ENCODE measurements at places on chromosomes 1 and 21.
A peak's percentile ranks its signal among the peaks of the same experiment; 100 is the strongest.

DNA sequence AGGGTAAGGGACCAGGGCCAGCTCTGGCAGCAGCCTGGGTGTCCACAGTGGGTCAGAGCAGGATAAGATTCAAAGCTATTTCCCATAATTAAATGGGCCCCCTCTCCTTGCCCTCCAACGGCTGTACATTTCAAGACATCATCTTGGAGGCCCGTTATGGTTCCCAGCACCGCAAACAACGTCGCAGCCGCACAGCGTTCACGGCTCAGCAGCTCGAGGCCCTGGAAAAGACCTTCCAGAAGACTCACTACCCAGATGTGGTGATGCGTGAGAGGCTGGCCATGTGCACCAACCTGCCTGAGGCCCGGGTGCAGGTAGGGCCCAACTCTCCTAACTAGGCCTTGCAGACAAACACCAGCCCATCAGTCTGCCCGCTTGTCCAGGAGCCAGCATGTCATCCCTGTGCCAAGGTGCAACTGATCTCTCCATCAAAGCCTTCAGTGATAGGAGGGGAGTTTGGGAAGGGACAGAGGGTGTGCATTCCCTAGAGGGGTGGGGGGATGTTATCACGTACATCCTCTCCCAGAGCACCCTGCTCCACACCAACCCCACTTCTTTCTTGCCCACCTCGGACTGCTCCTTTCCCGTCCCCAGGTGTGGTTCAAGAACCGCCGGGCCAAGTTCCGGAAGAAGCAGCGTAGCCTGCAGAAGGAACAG lies 20.8 kb downstream of the DMBX1 start:
- no peak for DNase-seq

GRCh38 chr1:175130649-175131045 lies 61.9 kb downstream of the KIAA0040 start:
- no peak for DNase-seq

DNA sequence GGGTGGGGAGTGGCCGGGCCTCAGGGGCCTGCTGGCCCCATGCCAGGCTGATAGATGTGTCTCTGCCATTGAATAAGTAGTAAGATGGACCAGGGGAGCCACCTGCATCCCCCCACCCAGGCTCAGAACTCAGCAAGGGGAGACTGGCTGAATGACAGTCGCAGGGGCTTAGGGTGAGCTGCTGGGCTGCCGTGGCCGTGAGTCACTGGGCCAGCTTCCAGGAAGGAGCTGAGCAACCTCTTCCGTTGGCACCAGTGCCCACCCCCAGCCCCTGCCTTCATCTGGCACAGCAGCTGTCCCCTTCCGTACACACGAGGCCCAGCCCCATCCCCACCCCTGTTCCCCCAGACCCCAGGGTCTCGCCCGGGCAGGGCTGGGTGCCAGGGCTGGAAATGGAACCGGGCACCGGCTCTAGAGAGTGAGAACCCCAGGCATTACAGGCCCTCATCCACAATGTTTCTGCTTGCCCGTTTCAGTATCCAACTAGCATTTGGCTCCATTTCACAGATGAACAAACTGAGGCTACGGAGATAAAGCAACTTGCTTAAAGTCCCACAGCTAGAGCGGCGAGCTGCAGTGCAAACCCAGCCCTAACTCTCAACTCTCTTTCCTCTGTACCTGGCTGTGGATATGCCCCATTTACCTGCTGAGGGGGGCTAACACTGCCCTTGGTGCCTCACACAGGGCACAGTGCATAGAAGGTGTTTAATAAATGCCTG lies 10.2 kb downstream of the WNT4 start:
- peak; percentile 45 for DNase-seq

DNA sequence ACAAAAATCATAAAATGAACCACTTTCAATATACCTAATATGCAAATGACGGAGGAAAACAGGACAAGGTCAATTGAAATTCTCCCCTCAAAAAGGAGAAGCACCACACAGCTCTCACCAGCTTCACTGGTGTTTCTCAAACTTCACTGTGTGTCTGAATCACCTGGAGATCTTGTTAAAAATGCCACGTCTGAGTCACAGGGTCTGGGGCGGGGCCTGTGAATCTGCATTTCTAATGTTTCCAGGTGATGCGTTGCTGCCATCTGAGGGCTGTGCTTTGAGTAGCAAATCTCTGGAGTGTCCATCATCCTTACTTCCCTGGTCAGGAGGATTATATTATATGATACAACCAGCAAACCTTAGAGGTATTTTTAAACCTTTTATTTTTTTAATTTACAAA lies 9.0 kb downstream of the CLDN19 start:
- no peak for DNase-seq

- DNase-seq = peak; percentile 42
These were observed 275.5 kb upstream of the FMN2 start for GRCh38 chr1:239816081-239816782.

GRCh38 chr1:69459244-69459643 lies 108.5 kb upstream of the LRRC7 start:
- no peak for DNase-seq

DNA sequence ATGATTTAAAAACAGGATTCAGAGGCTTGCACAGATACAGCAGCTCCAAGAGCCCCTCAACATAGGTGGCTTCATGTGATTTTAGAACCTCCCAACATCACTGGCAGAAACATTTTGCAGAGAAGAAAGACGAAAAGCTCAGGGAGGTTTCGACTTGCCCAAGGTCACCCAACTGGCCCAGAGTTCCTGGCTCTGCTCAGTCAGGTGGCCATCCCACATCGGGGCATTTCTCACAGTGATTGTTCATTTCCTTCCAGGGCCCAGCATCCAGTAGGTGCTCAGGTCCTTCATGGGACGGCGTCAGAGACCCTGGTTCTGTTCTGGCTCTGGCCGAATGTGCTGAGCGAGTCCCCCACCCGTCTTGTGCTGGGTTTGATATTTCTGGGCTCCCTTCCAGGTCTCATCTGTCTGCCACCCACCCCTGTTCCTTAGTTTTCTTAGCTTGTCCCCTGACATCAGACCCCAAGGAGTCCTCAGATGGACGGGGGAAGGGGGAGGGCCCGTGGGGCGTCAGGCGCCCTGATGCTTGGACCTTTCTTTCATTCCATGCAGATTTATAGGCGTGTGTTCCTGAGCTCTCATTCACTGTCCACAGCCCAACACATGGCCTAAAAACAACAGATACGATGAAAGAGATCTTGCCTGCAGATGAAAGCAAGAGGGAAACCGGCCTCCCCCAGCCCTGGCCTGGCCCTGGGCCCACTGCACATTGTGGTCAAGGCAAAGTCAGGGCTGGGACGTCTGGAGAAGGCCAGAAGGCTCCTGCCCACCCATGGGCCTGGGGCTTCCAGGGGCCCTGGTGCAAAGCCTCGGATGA lies 123.1 kb upstream of the ZBTB40 start:
- DNase-seq = no peak

DNA sequence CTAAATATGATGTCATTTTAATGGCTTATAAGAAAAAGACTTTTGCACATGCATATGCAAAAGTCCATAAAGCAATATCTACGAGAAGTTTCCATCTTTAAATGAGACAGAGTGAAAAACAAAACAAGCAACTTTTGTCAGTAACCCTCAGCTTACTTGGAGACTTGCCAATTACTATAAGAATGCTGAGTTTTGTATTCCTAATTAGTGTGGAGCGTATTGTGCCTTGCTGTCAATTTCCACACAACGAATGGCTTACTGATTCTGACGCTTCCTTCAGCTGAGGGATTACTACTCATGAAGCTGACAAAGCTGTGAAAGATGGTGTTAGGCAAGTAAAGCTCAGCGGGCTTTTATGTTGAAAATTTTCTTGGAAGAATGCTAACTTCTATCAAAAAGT lies 440.4 kb upstream of the ADAMTS5 start:
- DNase-seq = no peak

DNA sequence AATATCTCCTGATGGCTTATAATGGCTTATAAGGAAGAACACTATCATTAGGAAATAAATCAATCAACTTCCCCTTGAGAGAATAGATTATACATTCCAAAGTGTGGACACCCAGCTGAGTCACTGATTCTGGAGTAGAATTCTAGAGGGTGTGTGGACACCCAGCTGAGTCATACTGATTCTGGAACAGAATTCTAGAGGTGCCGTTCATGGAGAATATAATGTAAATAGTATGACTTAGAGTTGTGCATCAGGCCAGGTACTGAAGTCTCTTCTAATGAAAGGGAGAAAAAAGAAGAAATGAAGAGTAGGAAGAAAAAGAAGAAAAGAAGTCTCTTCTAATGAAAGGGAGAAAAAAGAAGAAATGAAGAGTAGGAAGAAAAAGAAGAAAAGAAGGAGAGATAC lies 2.4 kb upstream of the USP33 start:
- DNase-seq = peak; percentile 78

GRCh38 chr1:38585971-38586370 lies 273.6 kb downstream of the RRAGC start:
- no peak for DNase-seq

DNA sequence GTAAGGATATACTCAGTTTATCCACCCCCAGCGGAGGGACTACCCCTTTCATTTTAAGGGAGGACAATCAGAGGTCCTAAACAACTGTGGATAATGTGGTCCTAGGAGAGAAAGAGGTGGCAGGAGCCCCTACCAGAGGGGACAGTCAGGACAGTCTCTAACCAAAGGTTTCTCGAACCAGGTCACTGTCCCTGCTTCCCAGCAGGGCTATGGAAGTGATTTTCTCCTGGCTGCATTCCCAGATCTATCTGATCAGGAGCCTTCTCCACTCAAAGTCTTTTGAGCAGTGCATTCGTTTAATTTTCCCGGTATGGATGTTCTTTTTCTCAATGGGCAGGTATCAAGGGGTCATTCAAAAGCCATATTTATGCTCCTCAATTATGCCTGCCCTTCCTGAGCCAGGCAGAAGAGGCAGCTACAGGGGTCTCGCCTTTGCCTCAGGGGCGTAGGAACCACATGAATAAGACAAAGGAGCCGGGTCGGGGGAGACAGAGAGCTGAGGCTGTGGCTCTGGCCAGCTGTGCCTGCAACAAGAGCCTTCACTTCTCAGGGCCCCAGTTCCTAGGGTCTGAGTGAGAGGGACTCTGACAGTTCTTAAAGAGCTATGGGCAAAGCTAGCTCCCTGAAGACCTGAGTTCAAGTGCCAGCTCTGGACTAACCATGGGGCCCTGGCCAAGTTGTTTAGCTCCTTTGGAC lies 62.5 kb upstream of the DMRTB1 start:
- no peak for DNase-seq

DNA sequence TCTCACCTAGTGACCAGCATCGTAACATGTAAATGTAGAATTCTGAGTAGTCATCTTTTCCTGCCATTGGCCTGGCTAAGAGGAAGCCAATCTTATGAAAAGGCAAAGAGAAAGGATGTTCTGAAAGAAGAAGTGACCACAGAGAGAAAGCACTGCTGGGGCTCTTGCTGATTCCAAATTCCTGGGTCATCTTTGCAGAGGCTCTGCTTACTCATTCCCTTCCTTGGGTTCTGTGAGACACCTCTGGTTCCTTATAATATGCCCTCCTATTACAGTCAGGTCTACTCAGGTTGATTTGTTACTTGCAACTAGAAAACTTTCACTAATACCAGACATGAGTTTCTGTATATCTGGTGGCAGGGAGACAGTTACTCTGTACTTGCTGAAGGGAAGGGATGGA lies 198.8 kb upstream of the C8B start:
- DNase-seq = no peak

- DNase-seq = peak; percentile 76
These were observed 49.8 kb downstream of the KCNT2 start for GRCh38 chr1:196558411-196558810.

GRCh38 chr1:24871306-24871901 lies 58.7 kb downstream of the RUNX3 start:
- no peak for DNase-seq

- no peak for DNase-seq
These were observed at the start of gene BMP8A for GRCh38 chr1:39491146-39491921. Gene BMP8A, plus strand, starts transcription at chr1:39491636. Its CDS starts 356 bp downstream, at chr1:39491992.

- peak; percentile 15 for DNase-seq
These were observed 748.9 kb downstream of the PLA2G4A start for GRCh38 chr1:187577610-187578009.

DNA sequence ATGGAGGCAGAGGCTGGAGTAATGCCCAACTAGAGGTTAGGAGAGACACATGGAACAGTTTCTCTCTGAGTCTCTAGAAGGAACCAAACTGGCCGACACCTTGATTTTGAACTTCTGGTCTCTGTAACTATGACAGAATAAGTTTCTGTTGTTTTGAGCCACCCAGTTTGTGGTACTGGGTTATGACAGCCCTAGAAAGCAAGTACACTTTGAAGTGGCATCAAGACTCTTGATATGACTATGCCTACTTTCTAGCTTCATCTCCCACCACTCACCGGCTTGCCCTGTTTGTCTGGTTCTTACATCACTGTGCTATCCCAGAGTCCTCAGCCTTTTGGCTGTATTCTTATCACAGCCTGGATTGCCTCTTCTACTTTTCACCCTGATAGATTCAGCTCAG lies 230.3 kb upstream of the USP24 start:
- DNase-seq = no peak

GRCh38 chr1:200979574-200980451 lies 43.7 kb downstream of the KIF21B start:
- peak; percentile 3 for DNase-seq

- no peak for DNase-seq
These were observed 345.1 kb downstream of the LMO4 start for GRCh38 chr1:87673748-87674147.

DNA sequence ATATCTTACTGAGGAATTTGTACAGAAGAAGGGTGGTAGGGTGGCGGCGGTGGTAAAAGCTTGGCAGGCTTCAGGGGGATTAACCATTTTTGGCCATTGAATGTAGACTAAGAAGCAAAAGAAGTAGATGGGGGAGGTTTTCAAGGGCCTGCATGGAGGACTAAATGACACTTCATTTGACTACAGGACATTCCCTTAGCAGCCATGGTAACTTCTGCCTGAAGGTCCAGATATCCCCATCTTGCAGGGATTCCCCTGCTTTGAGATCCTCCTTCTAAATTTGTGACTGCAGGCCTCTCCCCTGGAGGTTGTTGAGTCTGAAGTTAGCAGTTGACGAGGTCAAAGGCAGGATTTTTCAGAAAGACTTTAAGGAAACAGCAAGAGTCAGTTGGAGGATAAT lies 4.8 kb downstream of the VASH2 start:
- DNase-seq = no peak

DNA sequence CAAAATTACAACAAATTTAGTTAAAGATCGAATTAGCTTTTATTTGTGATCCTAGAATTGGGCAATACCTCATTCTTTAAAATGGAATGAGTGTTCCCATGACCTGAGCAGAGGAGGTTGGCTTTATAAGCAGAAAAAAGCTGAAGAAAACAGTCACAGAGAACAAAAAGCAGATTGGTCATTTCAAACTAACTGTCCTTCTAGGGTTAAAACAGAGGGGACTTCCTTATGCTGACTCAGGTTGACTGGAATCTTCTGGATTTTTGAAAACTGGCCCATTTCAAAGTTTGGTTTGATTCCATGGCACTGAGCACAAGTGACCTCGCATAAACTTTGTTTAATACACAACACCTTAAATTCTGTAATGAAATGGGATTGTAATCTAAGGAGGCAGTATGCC lies 17.6 kb downstream of the NFASC start:
- peak; percentile 43 for DNase-seq

DNA sequence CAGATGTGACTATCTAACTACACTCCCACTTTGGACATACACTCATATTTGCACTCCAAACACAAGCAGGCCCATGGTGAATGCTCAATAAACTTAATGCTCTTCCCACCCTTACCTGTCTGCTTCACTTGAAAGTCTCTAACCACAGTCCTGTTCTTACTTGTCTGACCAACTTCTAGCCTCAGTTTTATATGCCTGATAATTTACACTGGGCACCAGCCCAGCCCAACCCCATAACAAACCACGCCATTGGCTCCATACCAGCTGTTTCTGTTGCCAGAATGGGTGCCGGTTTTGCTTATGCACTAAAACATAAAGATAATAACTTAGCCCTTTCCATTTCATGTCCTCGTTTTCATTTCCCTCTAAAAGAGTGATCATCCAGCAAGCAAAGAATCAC lies 395.4 kb downstream of the NTNG1 start:
- DNase-seq = no peak

- DNase-seq = no peak
These were observed 20.7 kb downstream of the NR5A2 start for GRCh38 chr1:200048244-200048643.
